Activated CD4-positive, alpha-beta memory T cell treated with anti-CD3 and anti-CD28 coated beads for 36 hours (primary cell): ENCODE measurements at places on chromosomes 13 and 19.
A peak's percentile ranks its signal among the peaks of the same experiment; 100 is the strongest.

DNA sequence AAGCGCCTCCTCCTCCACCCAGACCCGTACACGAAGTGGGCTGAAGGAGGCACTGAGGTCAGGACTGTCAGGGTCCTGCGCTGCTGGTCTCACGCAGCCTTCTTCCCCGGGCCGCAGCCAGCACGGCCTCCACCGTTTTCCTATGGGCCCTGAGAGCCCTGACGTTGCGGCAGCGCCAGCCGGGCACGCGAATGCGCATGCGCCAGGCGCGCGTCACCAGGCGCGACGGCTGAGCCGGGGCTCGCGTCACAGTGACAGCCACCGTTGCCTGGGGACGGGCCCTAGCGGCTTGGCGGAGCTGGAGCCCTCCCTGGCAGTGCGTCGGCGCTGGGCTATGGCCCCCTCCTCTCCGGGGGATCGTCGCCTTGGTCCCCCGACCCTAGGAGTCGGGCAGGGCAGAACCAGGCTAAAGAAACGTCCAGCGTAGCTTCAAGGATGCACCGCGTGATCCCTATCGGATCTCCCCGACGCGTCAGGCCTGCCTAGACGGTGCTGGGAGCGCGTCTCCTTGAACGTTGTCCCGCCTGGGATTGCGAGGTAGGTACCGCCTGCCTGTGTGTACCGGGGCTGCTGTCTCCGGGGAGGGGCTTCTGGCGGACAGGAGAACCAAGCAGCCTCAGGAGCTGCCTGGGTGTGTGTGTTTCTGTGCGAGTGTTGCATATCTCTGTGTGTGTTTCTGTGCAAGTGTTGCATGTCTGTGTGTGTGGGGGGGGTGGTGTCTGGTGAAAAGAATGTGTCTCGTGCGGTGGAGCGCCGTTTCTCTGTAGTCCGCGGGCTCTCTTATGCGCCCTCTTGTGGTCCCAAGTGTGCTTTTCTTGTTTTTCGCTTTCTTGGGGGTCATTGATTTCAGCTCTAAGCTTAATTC is 43.2 kb downstream of the ZNF571 start:
- peak; percentile 78 for DNase-seq

- no peak for DNase-seq
Observed at GRCh38 chr13:79667771-79668170, 186.8 kb downstream of the NDFIP2 start.

GRCh38 chr13:68174893-68175292 is 944.8 kb upstream of the PCDH9 start:
- no peak for DNase-seq

DNA sequence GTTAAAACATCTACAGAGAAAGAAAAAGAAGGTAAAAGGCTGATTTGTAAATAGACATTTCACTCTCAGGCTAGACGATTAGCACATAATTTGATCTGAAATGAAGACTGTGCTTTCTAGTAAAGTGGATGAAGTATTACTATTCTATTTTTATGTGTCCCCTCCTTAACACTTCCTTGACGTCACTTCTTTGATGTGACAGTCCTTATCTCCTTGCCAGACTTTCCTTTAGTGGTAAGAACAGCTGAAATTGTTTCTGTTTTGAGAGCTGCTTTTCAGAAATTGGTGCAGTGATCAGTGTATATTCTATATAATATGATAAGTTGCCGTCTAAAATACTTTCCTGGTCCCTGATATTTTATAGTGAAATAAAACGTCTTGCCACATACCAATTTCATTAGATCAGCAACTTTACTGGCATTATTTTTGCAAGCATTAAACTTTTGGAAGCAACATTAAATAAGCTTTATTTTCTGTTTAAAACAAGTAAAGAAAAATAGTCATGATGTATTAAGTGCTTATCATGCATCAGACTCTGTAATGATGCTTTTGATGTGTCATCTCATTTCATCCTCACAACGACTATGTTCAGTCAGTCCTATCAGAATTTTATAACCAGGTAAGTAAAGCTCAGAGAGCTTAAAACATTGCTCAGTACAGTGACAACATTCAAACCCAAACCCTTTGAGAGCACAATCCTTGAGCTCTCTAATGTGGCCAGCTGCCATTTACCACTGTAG is 210.3 kb upstream of the PCDH9 start:
- no peak for DNase-seq

GRCh38 chr13:36998624-36999041 is 507 bp downstream of the ALG5 start:
- DNase-seq: peak; percentile 30

DNA sequence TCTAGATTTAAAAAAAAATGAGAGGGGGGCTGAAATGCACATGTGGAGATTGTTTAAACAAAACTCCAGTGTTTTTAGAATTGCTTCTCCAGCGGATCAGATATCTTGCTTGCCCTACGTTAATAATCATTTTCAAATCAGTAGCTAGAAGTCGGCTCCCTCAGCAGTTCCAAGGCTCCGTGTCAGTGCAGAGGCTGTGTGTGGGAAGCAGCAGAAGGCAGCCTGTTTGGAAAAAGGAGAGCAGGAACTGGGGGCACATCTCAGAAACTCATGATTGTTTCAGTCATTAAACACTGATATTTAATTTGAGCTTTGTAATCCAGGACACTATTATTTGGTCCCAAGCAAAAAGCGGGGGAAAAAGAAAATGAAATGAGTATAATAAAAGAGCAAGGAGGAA is 50.9 kb downstream of the SOX21 start:
- DNase-seq: no peak

DNA sequence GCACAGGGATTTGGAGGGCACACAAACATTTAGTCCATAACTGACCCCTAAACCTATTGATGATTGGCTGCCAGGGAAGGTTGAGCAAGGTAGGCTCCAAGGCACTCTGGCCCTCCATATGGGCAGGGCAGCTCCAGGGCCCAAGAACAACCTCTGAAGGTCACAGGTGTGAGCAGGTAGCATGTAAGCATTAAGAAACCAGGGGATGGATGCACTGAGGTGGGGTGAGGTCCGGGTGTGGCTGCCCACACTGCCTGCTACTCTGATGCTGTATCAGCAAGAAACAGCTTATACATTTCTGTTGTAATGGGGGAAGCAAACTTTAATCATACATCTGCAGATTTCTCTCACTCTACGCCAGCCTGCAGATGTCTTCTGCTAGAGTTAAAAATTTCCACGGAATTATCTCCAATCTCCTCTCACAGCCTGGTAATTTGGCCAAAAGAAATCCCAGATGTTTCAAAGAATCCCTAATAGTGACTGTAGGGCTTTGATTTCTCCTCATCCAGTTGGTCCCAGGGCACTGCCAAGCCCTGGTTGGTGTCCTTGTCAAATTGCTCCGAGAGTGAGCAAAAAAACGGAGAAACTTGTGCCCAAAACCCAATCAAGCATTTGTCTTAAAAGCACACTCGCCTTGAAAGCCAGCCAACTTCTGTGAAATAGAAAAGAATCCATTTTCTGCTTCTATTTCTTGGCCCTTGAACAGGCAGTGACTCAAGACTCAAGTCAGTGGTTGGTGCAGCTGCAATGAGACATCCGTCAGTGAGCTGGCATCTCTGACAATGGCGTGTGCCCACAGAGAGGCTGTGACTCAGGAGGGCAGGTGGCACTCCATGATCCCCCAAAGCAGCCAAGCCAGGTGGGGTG is 72.5 kb upstream of the MRI1 start:
- DNase-seq: no peak
